ENCODE measurements at places on chromosomes 3 and 15. TPM values are rescaled to one million over a fixed set of nuclear protein-coding genes. Genes with fewer than 3 reads are reported as not detected.

GRCh38 chr15:68056097-68056865, 2.2 kb downstream of the PIAS1 start:
- no peaks in the 10 kb centered on the region for H3K27me3 ChIP-seq
- H3K27ac ChIP-seq: peak overlapping the region; percentile 96
- no peaks in the 10 kb centered on the region for H3K36me3 ChIP-seq
- H3K4me1 ChIP-seq: peaks cover 38% of the 10 kb centered on the region

DNA sequence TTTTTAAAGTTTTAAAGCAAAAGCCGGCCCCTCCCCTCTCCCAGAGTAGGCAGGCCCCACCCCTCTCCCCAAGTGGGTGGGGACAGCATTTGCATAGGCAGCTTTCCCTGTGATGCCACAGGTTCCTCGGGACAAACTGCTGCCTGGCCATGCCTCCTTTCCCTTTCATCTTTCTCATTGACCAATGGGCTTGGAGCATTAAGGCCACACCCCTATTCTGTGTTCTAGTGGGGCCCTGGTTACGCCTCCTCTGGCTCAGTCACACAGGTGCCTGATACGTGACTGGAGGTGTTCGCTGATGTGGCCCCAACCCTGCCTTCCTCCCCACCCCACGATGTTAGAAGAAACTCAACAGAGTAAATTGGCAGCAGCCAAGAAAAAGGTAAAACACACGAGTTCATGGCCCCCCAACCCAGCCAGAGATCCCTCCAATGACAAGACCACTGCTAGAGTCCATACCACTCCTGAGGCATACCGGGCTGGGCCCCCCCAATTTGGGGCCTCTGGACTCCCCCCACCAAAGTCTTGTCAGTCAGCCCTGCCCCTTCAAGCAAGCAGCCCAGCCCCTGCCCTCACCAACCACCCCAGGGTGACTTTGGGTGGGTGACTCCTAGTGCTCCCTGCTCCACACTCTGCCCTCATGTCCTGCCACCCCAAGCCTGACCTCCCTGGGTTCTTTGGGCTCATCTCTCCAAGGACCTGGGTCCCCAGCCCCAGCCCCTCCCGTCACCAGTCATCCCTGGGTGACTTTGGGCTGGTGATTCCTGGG, 62.8 kb upstream of the CSPG4 start:
- H3K27me3 ChIP-seq: no peaks in the 10 kb centered on the region
- no peaks in the 10 kb centered on the region for H3K36me3 ChIP-seq
- H3K4me3 ChIP-seq: no peak overlapping the region
- no peak overlapping the region for H3K27ac ChIP-seq

DNA sequence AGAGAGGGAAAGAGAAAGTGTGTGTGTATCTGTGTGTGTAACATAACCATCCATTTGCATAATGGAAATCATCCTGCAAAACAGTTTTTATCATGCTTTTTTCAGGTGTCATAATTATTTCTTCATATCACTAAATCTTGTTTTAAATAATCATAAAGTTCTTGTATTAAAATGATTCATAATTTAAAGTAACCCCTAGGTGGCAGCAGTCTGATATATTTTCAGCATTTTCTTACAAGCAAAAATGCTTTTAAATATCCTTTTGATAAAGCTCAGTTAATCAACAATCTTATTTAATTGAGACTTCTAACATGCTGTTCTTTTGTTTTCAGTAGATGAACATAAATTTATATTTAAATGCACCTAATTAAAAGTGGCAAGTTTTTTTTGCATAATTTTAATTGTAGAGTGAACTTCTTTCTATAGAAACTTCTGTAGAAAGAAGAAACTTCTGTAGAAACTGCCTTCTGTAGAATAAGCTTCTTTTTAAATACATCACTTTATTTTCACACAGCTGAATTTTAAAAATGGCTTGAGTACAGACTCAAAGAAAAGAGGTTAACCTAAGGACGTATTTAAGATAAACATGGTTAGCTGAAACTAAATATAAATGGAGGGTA, 72.5 kb downstream of the OPA1 start:
- H3K4me1 ChIP-seq: no peaks in the 10 kb centered on the region
- H3K36me3 ChIP-seq: peaks cover 23% of the 10 kb centered on the region
- H3K4me3 ChIP-seq: no peak overlapping the region
- DNase-seq: no peak
- no peaks in the 10 kb centered on the region for H3K27me3 ChIP-seq

GRCh38 chr15:54046093-54046492, 67.9 kb downstream of the UNC13C start:
- no peaks in the 10 kb centered on the region for H3K4me1 ChIP-seq
- no peak overlapping the region for H3K27ac ChIP-seq
- no peaks in the 10 kb centered on the region for H3K27me3 ChIP-seq
- DNase-seq: no peak
- no peak overlapping the region for H3K4me3 ChIP-seq

GRCh38 chr15:27535445-27536129, 563.5 kb downstream of the OCA2 start:
- no peaks in the 10 kb centered on the region for H3K4me1 ChIP-seq
- H3K36me3 ChIP-seq: no peaks in the 10 kb centered on the region
- peaks cover 9% of the 10 kb centered on the region for H3K27me3 ChIP-seq
- no peak overlapping the region for H3K27ac ChIP-seq
- no peak for DNase-seq

GRCh38 chr3:132911741-132912415, 126.3 kb upstream of the TMEM108 start:
- H3K36me3 ChIP-seq: no peaks in the 10 kb centered on the region
- DNase-seq: no peak
- peak overlapping the region; percentile 75 for H3K27ac ChIP-seq
- H3K27me3 ChIP-seq: no peaks in the 10 kb centered on the region
- H3K4me1 ChIP-seq: peaks cover 26% of the 10 kb centered on the region

MYRIP gene
- not detected for total RNA-seq

GRCh38 chr3:193387596-193387995, 9.0 kb upstream of the ATP13A5 start:
- no peaks in the 10 kb centered on the region for H3K36me3 ChIP-seq
- H3K27me3 ChIP-seq: no peaks in the 10 kb centered on the region
- H3K4me1 ChIP-seq: no peaks in the 10 kb centered on the region
- H3K27ac ChIP-seq: no peak overlapping the region
- no peak overlapping the region for H3K4me3 ChIP-seq

DNA sequence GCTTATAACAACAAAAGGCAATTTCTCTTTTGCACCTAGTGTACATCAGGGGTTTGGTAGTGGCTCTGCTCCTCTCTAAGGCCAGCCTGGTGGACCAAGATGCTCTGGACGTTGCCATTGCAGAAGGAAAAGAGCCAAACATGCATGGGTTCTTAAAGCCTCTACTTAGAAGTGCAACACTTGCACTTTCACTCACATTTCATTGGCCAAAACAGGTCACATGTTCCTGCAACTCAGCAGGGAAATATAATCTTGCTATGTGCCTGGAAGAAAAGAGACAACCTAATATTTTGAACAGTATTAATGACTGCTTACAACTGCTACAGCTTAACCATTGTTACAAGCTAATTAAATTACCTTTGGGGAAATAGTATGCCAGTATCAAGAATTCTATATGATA, 182.9 kb downstream of the IL5RA start:
- H3K27me3 ChIP-seq: no peaks in the 10 kb centered on the region
- H3K36me3 ChIP-seq: no peaks in the 10 kb centered on the region
- no peak overlapping the region for H3K4me3 ChIP-seq
- DNase-seq: no peak

- no peaks in the 10 kb centered on the region for H3K36me3 ChIP-seq
- H3K4me3 ChIP-seq: no peak overlapping the region
- DNase-seq: no peak
- H3K27ac ChIP-seq: no peak overlapping the region
- peaks cover 32% of the 10 kb centered on the region for H3K4me1 ChIP-seq
Measured at GRCh38 chr15:70140025-70140542, 42.4 kb upstream of the TLE3 start.

- no peak for DNase-seq
- H3K4me1 ChIP-seq: peaks cover 2% of the 10 kb centered on the region
- H3K27me3 ChIP-seq: no peaks in the 10 kb centered on the region
- no peak overlapping the region for H3K27ac ChIP-seq
- no peaks in the 10 kb centered on the region for H3K36me3 ChIP-seq
Measured at GRCh38 chr3:52440249-52440551, 4.7 kb downstream of the SEMA3G start.

GATA2 gene
- 0.44 TPM for total RNA-seq

DNA sequence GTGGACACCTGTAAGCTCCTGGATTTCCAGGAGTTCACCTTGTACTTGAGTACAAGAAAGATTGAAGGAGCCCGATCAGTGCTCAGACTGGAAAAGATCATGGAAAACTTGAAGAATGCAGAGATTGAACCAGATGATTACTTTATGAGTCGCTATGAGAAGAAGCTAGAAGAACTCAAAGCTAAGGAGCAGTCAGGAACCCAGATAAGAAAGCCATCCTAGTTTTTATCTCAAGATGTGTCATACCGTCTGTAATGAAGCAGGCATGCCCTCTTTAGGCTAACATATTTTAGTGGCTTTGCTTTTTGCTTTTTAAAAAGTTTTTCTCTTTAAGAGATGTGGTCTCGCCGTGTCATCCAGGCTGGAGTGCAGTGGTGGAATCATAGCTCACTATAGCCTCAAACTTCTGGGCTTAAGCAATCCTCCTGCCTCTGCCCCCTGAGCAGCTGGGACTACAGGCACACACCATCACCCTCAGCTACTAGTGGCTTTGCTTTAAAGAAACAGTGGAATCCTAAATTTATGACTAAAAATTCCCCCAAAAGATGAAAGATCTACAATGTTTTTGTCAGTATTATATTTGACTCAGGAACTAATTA, 28.1 kb downstream of the EXOG start:
- H3K27ac ChIP-seq: no peak overlapping the region
- H3K4me1 ChIP-seq: peaks cover 9% of the 10 kb centered on the region
- DNase-seq: no peak
- no peaks in the 10 kb centered on the region for H3K27me3 ChIP-seq
- peaks cover 27% of the 10 kb centered on the region for H3K36me3 ChIP-seq

DNA sequence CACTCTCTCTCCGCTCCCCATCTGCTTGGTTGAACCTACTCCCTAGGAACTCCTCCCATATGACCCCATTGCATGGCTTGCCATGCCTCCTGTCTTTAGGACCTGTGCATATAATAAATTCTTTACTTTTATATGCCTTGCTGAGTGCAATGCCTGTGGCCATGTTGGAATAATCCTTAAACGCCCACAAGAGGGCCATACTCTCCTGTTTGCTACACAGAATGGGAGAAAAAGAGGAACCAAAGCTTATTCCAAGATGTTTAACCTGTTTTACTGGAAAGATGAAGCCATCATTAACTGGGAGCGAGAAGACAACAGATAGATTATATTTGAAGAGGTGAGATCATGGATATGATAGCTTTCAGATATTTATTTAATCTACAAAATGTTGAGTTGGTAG, 1097.8 kb downstream of the NAALADL2 start:
- no peaks in the 10 kb centered on the region for H3K36me3 ChIP-seq
- H3K4me3 ChIP-seq: no peak overlapping the region
- DNase-seq: no peak
- no peaks in the 10 kb centered on the region for H3K27me3 ChIP-seq

DNA sequence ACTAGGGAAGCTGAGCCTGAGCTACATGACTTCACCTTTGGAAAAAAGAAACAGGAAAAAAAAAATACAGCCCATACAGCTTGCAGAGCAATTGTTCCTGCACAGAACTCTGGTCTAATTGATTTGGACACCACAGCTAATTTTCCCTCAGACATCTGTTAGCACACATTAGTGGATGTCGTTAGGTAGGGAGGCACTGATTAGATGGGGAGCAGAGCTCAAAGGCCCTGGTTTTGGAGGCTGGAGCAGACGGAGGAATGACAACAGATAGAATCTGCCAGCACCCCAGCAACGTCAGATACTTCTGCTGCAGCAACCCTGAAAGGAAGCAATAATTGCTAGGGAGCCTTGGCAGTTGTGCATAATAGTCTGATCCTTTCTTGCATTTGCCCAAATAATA, 398.9 kb downstream of the LSAMP start:
- H3K36me3 ChIP-seq: no peaks in the 10 kb centered on the region
- no peaks in the 10 kb centered on the region for H3K4me1 ChIP-seq
- DNase-seq: no peak
- H3K27ac ChIP-seq: no peak overlapping the region
- H3K4me3 ChIP-seq: no peak overlapping the region
- H3K27me3 ChIP-seq: no peaks in the 10 kb centered on the region

- H3K27ac ChIP-seq: peak overlapping the region; percentile 95
- peaks cover 1% of the 10 kb centered on the region for H3K36me3 ChIP-seq
- peak; percentile 95 for DNase-seq
- H3K4me3 ChIP-seq: peak overlapping the region; percentile 92
Measured at GRCh38 chr3:69085833-69086722, 1.3 kb downstream of the ARL6IP5 start.

Data from chondrocyte (in vitro differentiated cells).